ENCODE measurements at places on chromosomes 3 and 15.

DNA sequence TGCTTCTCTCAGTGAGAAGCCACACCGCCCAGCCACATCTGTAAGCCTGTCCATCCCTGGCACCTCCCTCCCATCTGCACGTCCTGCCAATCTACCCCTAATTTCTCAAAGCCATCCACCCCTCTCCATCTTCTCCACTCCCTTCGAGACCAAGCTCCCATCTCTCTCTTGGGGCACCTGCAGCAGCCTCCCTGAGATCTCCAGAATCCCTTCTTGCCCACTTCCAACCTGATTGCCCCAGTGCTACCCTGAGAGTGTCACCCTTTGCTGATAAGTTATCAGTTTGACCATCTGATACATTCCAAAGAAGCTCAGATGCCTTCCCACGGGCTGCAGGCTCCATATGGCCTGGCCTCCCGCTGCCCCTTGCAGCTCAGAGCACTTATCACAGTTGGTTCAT lies 496.1 kb downstream of the SHQ1 start:
- DNase-seq: no peak

DNA sequence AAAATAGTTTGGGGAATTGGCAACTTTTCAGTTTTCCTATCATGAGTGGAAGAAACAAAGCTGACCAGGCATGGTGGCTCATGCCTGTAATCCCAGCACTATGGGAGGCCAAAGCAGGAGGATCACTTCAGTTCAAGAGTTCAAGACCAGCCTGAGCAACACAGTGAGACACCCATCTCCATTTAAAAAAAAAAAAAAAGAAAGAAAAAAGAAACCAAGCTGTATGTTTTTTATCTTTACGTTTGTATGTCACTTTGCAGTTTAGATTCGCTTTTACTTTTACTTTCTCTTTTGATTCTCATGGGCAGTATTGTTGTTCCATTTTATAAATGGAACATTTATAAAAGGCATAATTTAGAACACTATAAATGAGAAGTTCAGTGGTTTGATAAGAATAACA lies 31.2 kb upstream of the TNIK start:
- no peak for DNase-seq

DNA sequence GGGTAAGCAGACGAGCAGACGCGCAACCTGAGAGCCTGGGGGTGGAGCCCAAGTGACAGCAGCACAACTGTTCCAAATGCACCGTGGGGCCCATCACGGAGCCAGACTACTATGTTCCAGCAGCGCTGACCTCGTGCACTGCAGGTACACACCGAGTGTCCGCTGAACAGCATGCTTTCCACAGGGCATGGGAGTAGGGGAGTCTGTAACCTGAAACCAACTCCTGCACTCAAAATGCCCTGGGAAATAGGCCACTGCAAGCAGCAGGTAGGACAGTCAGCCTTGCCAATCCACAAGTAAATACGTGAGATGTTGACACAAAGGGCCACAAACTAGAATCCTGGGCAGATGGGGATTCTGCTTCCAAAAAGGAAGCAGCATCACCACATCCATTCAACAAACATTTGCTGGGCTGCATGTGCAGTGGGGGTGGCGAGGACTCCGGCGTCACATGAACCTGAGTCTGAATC lies 73.9 kb downstream of the TBC1D2B start:
- peak; percentile 96 for DNase-seq

- peak; percentile 41 for DNase-seq
Measured at GRCh38 chr3:169573148-169573547, 90.4 kb downstream of the MECOM start.

GRCh38 chr3:127723011-127723567 lies 50.3 kb downstream of the ABTB1 start:
- DNase-seq: peak; percentile 79

GRCh38 chr3:102441832-102442231 lies 7.0 kb downstream of the ZPLD1 start:
- DNase-seq: no peak

GRCh38 chr3:152071924-152072323 lies 196.8 kb upstream of the MBNL1 start:
- DNase-seq: peak; percentile 54

DNA sequence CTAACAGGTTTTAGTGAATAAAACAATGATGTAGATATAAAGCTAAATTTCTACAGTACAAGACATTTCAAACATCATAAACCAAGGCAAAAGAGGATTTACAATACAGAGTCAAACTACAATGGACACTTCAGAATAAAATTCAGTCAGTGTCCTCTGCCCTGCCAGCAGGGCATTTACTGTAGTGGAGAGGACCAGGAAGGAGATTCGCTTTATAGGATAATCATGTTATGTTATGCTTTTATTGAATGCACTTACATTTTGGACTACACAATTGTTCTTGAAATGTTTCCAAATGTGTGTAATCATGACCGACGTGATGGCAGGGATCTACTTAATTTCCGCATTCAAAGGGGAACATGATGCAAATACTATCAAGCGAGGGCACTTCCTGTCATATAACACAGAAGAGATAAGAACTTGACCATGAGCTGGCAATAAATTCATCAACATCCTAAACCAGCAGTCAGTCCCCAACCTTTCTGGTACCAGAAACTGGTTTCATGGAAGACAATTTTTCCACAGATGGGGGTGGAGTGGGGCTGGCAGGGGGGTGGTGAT lies 925.6 kb downstream of the FHIT start:
- DNase-seq: no peak

DNA sequence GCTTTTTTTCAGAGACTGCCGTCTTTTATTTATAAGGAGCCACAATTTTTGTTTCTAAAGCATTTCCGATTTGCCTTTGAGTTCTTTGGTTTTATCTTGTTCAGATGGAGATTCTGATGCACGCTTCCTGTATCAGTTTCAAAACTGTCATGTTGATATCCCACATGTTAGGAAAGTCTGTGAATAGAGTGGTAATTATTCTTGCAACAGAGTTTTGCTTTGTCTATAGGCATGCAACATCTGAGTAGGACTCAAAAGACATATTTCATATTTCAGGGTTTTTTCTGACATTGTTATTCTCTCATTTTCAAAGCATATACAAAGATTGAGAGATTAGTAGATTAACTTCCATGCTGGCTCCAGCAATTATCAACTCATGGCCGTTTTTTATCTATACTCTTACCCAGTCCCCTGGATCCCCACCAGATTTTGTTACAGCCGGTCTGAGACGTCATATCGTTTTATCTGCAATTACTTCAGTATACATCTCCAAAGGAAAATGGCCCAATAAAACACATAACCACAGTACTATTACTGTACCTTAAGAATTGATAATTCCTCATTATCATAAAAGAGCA lies 22.4 kb downstream of the PAQR5 start:
- DNase-seq: no peak

- peak; percentile 85 for DNase-seq
Measured at GRCh38 chr15:63504979-63505841, 817 bp downstream of the USP3 start.

DNA sequence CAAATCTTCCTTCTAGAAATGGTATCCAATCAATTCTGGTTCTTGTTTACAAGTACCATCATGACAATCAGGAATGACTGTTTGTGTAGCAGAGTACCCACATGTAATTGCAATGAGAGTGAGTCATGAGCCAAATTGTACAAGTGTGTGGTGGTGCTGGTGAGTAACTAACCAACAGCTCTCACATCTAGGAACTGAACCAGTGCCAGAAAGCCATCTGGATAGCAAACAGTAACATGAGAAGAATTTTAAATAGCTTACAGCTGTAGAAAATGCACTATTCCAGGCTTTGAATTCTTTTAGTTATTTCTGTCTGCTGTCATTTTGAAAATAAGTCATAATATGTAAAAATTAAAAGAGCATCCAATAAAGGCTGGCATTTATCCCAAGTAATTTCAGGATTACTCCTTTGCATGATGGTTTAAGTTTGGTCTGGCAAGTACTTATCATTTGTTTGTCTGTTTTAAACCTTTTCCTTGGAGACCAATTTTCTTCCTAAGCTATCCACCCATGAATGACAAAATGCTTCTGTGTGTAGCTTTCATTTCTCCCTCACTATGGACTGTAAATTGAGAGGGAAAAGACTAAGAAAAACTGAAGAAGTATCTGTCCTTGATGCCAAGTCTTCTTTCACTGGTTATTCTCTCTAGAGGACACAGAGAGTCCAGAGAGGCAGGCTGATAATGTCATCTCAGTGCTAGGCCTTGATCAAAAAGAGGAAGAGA lies 60.0 kb downstream of the PIK3CB start:
- DNase-seq: peak; percentile 94

- DNase-seq: no peak
Measured at GRCh38 chr3:148930752-148931151, 60.6 kb upstream of the GYG1 start.

DNA sequence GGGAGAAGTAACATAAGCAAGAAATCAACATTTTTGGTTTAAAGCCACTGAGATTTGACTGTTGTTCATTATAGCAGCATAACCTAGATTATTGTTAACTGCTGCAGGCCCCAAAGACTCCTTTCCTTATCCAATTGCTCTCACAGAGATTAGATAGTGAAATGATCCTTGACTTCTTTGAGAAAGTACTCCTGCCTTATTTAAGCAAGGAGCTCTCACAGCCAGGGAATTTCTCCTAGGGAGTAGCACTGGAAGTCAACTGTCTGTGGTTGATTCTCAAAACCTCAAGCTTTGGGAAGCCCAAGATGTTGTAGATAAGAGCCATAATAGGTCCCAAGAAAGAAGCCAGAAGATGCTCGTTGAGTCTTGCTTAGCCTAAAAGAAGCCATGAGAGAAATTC lies 151.8 kb upstream of the TSC22D2 start:
- DNase-seq: no peak

DNA sequence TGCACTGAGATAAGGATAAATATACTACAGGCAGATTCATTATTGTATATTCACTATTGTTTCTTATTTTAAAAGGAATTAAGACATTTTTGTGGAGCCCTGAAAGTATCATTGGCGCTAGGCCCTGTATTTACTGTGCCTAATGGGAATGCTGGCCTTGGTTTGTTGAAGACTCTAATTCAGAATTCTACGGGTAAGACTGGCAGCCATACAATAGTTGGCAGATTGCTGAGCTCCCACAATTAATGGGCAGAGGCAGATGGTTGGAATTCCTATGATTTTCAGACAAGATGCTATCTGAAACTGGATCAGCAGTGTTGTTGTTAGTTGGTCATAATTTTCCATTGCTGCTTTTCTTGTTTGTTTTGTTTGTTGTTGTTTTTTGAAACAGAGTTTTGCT lies 14.7 kb downstream of the PGBD4 start:
- no peak for DNase-seq

DNA sequence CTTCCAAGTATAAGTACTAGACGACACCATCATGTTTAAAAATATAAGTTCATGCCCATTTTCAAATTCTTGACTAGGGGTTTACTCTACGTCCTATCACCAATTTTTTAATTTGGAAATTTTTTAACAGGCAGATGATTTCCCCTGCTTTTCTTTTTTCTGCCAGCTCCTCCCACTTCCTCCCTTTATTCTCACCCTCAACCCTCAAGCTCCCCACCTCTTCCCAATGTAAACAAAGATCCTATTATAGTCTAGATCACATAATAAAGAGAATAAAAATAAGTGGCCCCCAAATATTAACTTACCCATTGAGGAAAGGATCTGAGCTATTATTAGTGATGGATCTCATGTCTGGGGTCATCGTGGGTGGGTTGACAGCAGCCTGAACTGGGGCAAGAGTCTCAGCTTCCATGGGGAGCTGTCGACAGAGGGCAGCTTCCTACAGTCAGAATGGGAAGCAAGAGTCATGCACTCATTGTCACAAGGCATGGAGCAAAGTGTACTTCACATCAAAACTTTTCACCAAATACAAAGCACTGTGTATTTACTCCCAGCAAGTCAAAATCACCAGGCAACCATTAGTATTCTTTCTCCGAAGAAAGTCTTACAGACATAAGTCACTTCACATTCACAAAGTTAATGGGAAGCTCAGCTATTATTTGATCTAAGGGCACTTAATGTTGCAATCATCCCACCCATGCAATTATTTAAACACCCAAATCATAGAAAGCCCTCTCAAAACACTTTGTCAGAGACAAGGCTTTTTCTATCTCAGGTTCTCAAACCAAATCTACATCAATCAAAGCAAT lies 53.2 kb downstream of the TM4SF4 start:
- peak; percentile 63 for DNase-seq

GRCh38 chr3:869734-870133 lies 223.1 kb upstream of the CNTN6 start:
- no peak for DNase-seq

GRCh38 chr3:17407576-17407975 lies 334.9 kb downstream of the TBC1D5 start:
- peak; percentile 72 for DNase-seq
